ENCODE measurements at places on chromosomes 1 and 21.

GRCh38 chr21:37936010-37936785 lies 19.9 kb upstream of the KCNJ6 start:
- DNase-seq = no peak

DNA sequence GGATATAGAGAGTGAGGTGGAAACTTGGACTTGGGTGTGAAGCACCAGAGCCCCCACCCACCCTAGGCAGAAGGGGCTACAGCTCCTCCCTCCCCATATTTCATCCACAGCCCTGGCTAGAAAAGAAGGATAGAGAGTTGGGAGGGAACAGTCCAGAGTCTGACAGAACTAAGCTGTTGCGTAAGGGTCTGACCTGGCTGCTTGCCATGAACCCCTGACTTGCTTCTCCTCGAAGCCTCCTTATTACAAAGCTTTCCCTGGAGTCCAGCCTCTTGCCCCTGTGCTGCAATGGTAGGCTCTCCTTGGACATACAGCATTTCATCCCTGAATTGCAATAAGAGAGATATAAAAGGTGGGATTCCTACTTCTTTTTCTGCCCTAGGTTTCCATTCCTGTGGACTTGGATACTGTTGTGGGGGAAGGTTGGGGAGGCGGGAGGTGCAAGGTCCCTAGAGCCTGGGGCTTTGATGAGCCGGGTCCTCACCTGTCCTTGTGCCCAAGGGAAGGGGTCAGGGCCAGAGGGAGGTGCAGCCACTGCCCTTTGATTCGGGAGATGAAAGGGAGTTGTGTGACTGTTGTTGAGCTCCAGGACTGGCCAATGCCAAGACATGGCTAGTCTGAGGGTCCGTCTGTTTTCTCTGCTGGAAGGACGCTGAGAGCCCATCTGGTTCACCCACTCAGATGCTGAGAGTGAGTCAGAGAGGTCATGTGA lies 2.7 kb downstream of the RHBG start:
- DNase-seq = no peak

DNA sequence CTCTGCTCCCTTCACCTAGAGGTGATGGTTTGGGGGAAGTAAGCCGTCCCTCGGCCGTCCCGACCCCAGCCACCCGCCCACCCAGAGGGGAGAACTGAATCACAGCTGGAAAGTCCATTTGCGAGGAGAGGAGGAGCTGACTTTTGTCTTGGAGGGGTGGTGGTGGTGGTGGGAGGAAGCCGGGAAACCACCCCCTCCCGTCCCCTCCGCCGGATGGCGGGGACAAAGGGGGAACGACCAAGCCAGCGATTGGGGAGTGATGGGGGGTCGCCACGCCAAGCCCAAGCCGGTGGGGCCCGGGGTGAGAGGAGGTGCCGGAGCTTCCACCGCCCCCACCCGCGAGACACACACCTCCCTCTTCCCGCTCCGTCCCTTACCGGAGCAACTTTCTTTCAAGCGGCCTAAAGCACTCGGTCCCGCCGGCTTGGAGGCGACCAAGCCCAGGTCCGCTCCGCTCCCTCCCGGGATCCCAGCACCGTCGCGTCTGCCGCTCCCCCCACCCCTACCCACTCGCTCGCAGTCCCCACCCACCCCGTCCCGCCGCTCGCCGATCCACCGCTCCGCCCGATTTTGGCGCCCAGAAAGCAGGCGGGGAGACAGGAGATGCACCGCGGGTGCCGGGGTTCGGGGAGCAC lies 540 bp downstream of the ARHGEF2 start:
- DNase-seq = no peak

- no peak for DNase-seq
Observed at GRCh38 chr1:61539720-61540462, 185.1 kb downstream of the TM2D1 start.

- DNase-seq = no peak
Observed at GRCh38 chr1:65276197-65276939, 33.0 kb upstream of the DNAJC6 start.

- DNase-seq = no peak
Observed at GRCh38 chr1:24934310-24935195, 4.5 kb upstream of the RUNX3 start.

- no peak for DNase-seq
Observed at GRCh38 chr1:160373696-160374095, 6.8 kb downstream of the NHLH1 start.

GRCh38 chr1:15049067-15049466 lies 104.5 kb upstream of the TMEM51 start:
- no peak for DNase-seq

GRCh38 chr1:167821969-167822685 lies 91.8 kb downstream of the ADCY10 start:
- peak; percentile 48 for DNase-seq

GRCh38 chr1:219472596-219472995 lies 140.3 kb downstream of the ZC3H11B start:
- DNase-seq = no peak

GRCh38 chr21:41888749-41889376 lies 9.7 kb upstream of the PRDM15 start:
- no peak for DNase-seq

DNA sequence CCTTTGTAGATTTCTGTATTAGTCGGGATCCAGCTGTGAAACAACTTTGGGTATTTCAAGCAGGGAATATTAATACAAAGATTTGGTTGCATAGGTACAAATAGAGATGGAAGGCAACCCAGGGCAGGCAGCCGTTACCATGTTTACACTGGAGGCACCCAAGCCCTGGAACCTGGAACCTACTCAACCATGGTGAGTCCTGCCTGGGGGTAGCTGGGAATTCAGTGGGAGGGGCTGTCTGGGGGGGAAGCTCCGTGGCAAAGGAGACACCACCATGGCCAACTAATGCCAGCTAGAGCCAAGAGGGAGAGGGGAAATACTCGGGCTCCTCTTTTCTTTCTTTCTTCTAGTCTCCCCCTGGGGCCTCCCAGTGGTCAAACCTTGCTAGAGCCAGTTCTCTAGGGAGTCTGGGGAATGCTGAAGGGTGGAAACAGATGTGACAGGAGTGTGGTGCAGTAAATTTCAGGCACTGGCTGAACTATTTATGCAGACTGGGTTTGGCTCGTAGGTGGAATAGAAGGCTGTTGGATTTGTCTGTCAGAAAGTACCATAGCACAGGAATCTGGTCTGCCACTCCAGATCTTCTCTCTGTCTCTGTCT lies 91.9 kb upstream of the CACNA1E start:
- DNase-seq = no peak

GRCh38 chr1:29669158-29669871 lies 433.0 kb downstream of the PTPRU start:
- DNase-seq = no peak

DNA sequence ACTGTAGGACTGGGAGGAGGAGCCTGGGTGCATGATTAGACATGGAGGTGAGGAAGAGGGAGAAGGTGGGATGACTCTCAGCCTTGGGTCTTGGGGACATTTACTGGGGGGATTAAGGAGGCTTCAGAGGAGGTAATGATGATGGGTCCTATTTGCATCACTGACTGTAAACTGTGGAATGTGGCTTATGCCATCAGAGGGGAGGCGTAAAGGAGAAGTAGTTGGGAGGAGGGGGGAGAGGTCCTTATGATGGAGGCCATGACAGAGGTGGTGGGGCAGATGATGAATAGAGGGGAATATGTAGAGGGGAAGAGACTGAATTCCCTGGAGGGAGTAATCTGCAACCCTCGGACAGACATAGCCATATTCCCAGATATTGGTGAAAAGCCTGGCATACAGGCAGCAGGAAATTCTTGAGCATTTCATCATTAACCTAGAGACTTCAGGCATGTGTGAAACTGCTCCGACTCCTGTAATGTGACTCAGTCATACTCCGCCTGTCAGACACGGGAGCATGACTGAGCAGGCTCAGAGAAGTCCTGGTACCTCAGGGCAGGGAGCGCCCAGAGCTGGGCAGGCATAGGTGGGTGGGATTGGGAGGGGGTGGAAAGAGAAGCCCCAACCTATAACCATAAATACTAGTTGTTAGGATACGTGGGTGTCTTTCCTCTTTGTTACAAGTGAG lies 8.0 kb upstream of the LCE5A start:
- DNase-seq = no peak

GRCh38 chr1:86197206-86197855 lies 40.8 kb upstream of the COL24A1 start:
- DNase-seq = no peak

DNA sequence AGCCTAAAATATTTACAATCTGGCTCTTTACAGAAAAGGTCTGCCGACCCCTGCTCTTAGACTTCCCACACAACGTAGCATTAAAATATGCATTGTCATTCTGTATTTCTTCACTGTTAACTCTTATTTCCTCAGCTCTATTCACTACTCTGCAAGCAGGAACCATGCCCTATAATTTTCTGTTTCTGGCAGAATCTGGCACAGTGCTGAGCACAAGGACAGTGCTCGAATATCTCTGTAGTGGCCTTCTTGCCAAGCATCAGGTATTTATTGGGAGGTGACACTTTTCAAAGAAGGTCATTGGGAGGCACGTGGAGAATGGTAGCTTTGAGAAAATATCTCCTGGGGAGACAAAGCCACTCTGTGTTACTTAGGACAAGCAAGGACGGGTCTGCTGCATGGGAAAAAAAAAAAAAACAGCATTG lies 77.9 kb downstream of the PSMG1 start:
- no peak for DNase-seq

GRCh38 chr1:246329900-246330299 lies 177.2 kb downstream of the SMYD3 start:
- DNase-seq = no peak

DNA sequence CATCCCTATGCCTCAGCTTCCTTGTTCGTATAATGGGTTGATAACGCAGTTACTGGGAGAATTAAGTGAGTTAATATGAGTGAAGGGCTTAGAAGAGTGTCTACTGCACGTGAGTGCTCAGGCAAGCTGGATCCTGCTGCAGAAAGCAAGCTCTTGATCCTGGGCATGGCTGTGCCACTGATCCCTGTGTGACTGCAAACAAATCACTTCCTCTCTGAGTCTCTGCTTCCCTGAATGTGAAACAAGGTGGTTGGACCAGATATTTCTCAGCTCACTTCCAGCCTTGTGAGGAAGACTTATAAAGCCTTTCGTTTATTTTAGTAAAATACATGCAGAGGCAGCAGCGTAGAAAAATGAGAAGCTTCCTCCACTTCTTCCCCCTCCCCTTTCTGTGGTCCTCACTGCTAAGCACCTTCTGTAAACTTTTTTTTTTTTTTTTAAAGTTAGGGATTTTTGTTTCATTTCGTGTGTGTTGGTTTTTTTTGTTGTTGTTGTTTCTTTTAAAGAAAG lies 13.8 kb downstream of the PSEN2 start:
- no peak for DNase-seq

DNA sequence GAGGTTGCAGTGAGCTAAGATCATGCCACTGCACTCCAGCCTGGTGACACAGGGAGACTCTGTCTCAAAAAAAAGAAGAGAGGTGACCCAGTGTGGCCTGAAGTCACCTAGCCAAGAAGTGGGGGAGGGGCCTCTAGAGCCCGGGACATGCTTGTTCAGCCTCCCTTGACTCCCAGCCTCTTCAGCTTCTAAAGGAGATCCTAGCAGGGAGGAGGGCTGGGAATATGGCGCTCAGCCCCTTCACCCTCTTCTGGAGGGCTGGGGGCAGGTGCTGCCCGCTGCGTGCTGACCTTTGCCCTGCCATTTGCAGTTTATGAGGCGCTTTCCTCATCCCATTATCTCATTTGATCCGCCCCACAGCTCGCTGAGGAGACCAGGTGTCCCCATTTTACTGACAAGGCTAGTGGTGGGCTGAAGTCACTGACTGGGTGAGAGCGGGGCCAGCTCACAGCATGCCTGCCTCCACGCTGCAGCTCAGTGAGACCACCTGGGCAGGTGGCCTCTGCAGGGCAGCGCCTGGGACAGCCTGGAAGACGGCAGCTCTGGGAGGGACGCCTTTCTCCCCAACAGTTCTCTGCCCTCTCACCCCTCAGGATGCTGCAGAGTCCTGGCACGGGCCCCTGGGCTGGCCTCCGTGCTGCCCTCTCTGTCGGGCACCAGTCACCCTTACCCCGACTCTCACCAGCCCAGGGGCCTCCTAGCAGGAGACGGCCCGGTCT lies 7.5 kb downstream of the ELF3 start:
- peak; percentile 85 for DNase-seq

DNA sequence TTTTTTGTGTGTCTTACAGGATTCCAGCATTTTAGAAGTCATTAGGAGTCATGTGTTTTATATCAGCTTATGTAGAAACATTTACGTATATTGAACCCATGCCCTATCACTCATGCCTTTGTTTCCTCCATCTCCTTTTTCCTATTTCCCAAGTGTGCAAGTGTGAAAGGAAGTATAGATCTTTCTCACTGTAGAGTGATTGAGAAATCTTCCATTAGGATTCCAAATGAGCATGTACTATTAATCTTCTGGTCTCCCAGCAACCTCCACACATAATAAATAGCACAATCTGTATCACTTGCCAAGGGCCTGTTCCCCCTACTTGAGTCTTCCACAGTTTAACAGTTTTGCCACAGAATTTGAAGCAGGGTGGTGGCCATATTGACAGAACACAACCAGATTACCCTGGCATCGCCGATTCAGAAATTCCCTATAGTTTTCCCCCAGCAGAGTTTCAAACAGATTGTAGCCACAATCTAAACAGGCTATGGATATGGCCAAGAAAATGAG lies 1052.8 kb downstream of the TTLL7 start:
- DNase-seq = no peak

GRCh38 chr1:24022581-24023361 lies 42.6 kb upstream of the SRSF10 start:
- DNase-seq = peak; percentile 69

DNA sequence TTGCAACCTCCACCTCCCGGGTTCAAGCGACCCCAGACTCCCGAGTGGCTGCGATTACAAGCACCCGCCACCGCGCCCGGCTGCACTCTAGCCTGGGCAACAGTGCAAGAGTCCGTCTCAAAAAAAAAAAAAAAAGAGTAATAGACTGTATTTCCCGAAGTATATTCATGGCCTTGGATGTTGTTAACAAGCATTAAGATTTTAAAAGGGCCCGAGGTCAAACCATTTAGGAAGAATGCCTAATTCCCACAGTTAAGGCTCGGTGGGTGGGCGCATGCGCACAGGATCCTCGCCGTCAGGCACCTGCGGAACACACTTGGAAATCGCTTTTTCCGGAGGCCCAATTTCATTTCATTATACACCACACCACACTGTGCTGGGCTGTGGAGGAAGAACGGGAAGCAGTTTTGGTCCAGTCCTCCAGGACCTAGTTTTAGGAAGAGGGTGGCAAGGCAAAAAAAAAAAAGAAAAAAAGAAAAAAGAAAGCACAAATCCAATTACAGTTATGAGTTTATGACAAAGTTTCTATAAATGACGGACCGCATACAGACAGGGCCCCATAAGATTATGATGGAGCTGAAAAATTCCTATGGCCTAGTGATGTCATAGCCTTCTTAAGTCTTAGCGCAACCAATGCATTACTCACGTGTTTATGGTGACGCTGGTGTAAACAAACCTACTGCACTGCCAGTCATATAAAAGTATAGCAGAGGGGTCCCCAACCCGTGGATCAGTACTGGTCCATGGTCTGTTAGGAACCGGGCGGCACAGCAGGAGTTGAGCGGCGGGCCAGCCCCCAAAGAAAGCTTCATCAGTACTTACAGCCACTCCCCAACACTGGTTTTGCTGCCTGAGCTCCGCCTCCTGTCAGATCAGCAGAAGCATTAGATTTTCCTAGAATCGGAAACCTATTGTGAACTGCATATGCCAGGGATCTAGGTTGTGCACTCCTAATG lies 38.2 kb downstream of the H3-3A start:
- DNase-seq = no peak

- DNase-seq = no peak
Observed at GRCh38 chr21:45323487-45324311, 36.0 kb upstream of the POFUT2 start.
